CD4-positive, alpha-beta T cell treated with Interleukin-2 at 100 ng/mL for 4 hours (primary cell): ENCODE measurements at places on chromosomes 3 and 15.
A peak's percentile ranks its signal among the peaks of the same experiment; 100 is the strongest.

DNA sequence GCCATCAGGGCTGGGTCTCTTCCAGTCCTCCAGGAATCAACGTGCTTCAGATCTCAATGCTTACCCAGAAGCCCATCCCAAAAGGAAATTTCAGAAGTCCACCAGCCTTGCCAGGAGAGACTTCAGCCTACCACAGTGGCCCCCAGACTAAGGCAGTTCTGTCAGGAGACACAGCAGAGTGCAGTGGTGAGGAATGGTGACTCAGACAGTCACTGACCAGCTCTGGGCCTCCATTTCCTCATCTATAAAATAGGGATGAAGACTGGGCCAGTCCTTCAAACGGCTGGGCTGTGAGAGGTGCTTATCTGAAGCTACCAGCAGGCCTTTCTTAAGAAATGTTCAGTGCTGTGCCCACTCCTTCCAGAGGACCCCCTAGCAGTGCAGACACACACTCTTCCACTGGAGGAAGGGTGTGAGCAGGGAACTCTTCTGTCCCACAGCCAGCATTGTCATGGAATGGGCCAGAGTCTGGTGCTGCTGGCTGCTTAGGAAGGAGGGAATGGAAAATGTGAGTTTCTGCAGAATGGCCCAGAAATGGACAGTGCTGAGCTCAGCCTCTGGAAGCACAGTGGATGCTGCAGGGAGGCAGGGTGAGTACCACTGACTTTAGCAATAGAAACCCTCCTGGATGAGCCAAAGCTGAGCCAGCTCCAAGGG is 41.6 kb upstream of the DUSP7 start:
- no peak for DNase-seq

DNA sequence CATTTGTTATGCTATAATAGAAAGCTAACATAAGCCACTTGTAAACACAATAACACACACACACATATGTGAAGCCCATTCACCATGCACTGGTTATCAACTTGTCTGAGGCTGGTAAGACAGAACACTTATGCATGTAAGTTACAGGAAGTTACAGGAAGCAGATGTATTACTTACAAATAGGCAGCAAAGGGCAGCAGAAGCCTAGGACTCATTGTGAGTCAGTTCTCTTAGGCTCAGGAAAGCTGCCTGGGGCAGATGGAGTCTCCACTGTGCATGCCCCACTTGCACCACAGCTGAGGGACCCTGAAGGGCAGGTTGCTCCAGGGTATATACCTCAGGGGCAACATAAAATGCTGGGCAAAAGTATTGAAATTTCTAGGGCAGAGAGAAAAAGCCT is 748.8 kb upstream of the CCDC54 start:
- DNase-seq, result no peak

- DNase-seq, result no peak
These were observed 130.8 kb downstream of the ZNF621 start for GRCh38 chr3:40655551-40655950.

DNA sequence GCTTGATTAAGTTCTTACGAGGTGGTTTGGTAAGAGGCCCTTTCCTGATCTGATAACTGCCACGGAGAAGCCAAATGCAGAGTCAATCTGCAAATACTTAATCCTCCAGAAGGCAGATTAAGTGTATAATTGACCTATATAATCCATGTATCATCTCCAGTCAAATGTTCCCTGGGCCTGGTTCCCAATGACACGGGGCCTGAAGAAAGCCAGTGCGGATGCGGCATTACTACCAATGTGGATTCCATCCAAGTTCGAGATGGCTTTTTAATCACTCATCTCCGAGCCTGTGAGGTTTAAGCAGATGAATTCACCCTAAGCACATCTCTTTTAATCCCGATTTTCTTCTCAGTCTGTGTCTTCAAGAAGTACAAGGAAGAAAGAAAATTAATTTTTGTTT is 60.0 kb upstream of the FEZF2 start:
- no peak for DNase-seq

- DNase-seq, result no peak
These were observed 6.2 kb downstream of the TGFBR2 start for GRCh38 chr3:30612437-30613132.

DNA sequence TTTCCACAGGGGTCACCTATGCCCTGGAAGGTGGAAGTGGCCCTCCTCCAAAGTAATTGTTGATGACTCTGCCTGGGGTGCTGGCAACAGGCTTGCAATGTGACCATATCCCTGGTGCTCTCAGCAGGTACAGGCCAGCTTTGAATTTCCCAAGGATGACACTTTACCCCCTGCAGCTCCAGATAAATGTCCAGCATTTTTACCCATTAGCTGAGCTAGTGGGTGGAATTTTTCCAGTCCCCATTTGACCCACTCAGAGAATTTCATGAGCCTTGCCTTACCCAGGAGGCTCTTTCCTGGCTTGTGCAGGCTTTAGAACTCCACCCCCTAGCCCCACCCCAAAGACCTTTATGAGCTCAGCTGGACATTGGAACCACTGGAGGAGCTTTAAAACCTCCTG is 77.6 kb downstream of the ST8SIA2 start:
- no peak for DNase-seq

GRCh38 chr3:138846262-138846791 is 11.6 kb upstream of the PIK3CB start:
- DNase-seq, result no peak

DNA sequence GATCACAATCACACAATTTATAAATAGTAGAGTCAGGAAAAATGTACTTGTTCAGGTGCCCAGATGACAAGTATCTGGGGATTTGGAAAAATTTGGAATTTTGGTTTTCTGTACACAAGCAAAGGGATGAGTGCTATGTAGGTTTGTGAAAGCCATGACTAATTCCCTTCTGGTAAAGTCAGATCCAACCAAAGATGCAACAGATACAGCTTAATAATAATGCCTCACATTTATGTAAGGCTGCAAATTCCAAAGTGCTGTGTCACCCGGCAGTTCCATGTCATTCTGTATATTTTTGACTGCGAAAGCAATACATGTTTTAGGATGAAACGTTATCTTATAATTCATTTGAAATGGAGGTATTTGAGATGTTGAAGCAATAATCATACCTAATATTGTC is 102.7 kb upstream of the AGBL1 start:
- DNase-seq, result no peak

DNA sequence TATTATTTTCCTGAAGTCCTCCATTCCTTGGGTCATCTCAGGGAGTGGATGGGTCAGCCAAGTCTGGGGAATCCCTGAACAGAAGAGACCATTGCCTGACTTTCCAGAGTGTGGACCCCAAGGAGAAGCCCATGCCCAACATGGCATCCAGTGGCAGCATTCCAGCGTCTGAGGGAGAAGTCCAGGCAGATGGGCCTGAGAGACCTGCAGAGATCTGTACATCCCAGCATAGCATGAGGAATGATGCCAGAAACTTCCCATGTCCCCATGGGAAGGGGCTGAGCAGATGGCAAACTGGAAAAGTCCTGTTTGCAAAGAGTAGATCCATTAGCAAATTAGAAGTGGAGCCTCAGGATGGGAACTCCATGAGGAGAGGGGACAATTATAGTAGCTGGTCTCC is 17.6 kb upstream of the COLQ start:
- DNase-seq, result no peak

GRCh38 chr3:64798316-64798715 is 110.5 kb upstream of the ADAMTS9 start:
- no peak for DNase-seq

- DNase-seq, result no peak
These were observed 163.0 kb downstream of the TBC1D5 start for GRCh38 chr3:17579289-17580031.

GRCh38 chr3:72473156-72473555 is 375.1 kb downstream of the SHQ1 start:
- DNase-seq, result no peak

GRCh38 chr3:179148616-179149405 is 654 bp downstream of the PIK3CA start:
- peak; percentile 86 for DNase-seq

DNA sequence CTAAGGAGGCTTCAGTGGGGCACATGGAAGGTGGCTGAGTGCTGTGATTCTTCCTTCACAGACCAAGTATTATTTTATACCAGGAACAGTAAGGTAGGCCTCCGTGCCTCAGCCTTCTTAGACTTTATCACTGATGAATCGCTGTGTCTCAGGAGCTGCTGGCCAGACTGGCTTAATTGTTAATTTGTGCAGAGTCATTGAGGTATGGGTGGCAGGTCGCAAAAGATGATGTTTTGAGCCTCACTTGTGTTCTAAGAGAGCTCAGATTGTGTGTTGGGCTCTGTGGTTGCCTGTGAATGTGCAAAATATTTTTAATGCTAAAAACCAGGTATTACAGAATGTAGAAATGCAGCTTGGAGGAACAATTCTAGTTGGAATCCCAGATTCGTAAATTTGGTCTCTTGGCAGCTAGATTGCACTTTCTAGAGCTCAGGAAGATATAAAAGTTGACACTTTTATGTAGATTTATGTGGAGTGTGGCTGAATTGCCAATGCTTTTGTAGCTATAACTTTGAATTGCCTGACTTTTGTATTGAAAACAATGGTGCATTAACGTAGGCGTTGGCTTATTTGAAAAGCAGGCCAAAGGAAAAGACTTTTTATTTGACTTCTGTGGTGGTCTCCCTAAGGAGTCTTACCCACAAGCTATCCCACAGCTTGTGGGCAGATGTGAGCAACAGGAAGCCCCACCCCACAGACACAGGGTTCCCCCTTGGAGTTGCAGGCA is 53.4 kb downstream of the LARS2 start:
- DNase-seq, result no peak

- peak; percentile 10 for DNase-seq
These were observed 84.3 kb downstream of the TNIK start for GRCh38 chr3:171375666-171376595.

- DNase-seq, result no peak
These were observed 209.0 kb downstream of the LRRN1 start for GRCh38 chr3:4008205-4008604.

GRCh38 chr3:26574766-26575165 is 47.8 kb upstream of the LRRC3B start:
- no peak for DNase-seq

- DNase-seq, result no peak
These were observed 34.7 kb downstream of the NUSAP1 start for GRCh38 chr15:41367418-41367817.

DNA sequence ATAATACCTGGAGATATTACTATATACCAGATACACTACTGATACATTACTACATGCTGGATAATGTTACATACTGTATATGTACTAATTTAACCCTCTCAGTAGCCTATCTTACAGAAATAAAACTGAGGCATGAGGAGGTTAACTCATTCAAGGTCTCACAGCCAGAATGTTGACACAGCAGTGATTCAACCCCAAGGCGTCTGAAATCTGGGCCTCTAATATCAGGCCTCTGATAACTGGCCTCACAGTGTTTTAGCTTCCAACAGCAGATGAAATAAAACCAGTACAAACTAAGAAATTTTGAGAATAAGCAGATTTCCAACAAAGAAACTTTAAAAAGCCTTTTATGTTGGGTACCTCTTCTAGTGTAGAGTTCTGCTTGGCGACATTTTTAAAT is 23.4 kb downstream of the DZIP1L start:
- DNase-seq, result no peak

DNA sequence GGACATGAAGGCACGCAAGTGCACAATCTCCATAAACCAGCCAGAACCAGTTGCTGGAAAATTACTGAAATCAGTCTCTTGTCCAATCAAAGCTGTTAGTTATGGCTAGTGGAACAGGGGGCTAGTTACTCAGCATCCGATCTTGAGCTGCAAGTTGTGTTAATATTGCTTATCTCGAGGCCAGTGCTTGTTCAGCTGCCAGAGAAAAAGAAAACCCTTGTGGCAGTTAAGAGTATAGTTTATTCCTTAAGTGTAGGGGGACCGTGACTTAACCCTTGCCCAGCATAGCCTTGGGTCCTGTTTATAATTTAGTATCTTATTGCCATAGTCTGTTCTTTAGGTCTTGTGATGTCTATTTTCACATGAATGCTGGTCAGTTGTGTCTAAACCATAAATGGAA is 268.5 kb downstream of the CD47 start:
- no peak for DNase-seq

DNA sequence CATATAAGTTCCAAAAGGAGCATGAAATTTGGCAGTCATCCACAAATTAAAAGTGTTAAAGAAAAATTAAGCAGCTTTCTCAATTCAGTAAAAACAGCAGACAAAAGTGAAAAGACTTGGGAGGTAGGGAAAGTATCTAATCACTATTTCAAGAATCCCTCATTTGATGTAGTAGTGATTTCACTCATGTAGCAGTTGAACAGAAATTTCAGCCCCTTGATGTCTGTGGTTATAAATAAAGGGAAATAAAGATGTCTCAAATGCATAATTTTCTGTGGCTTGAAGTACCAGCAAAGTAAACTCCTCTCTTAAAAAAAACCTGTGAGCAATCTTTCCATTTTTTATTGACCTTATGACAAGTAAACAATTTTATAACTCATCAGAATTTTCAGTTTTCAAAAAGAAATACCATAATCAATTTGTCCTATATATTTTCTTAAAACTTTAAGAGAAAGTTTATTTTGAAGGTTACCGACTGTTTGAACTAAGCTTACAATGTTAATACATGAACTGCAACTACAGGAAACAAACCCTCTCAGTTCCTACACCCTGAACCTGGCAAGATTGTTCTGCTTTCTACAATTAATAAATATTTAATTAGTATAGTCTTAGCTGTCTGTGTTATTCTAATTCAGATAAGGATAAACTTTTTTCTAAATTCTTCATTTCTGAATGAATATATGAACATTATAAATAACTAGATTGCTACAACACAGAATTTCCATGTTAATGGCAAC is 94.2 kb downstream of the CBLB start:
- DNase-seq, result no peak

- DNase-seq, result no peak
These were observed 93.3 kb downstream of the PCCB start for GRCh38 chr3:136343446-136343845.

- DNase-seq, result peak; percentile 47
These were observed 59.7 kb upstream of the KBTBD8 start for GRCh38 chr3:66938338-66938963.

- peak; percentile 62 for DNase-seq
These were observed 124.6 kb downstream of the AKAP13 start for GRCh38 chr15:85504749-85505676.

DNA sequence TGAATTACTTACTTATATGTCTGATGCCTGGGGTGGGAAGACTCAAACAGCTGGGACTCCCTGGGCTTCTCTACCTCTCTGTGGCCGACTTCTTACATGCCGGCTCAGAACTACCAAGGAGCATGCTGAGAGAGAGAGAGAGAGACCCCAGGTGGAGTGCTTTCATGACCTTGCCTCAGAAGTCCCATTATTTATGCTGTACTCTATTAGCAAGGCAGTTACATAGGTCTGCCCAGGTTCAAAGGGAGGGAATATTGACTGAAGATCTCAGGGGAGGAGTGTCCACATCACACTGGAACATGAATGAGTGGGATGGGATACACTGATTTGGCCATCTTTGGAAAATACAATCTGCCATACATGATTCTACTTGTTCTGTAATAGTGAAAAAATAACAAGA is 16.2 kb downstream of the CCDC32 start:
- DNase-seq, result no peak

- DNase-seq, result no peak
These were observed 80.7 kb downstream of the KLF13 start for GRCh38 chr15:31407376-31407775.
